Stomach (tissue), 19 donors: ENCODE measurements at places on chromosomes 16 and 17.

DNA sequence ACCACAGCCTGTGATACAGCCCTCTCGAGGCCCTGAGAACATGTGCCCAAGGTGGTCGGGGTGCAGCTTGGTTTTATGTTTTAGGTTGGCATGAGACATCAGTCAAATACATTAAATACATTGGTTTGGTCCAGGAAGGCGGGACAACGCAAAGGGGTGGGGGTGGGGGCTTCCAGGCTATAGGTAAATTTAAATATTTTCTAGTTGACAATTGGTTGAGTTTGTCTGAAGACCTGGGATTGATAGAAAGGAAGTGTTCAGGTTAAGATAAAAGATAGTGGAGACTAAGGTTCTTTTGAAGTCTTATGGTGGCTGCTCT is 1.2 kb upstream of the ZKSCAN2 start:
- H3K27ac ChIP-seq: no peak overlapping the region
- H3K36me3 ChIP-seq: peaks cover 23% of the 10 kb centered on the region
- no peaks in the 10 kb centered on the region for H3K27me3 ChIP-seq
- peaks cover 31% of the 10 kb centered on the region for H3K4me1 ChIP-seq

GRCh38 chr16:81487301-81487720 is 42.7 kb downstream of the CMIP start:
- H3K27ac ChIP-seq: peak overlapping the region; percentile 36
- H3K27me3 ChIP-seq: no peaks in the 10 kb centered on the region
- no peak overlapping the region for H3K4me3 ChIP-seq
- no peak for DNase-seq
- H3K4me1 ChIP-seq: peaks cover 59% of the 10 kb centered on the region
- no peaks in the 10 kb centered on the region for H3K36me3 ChIP-seq

DNA sequence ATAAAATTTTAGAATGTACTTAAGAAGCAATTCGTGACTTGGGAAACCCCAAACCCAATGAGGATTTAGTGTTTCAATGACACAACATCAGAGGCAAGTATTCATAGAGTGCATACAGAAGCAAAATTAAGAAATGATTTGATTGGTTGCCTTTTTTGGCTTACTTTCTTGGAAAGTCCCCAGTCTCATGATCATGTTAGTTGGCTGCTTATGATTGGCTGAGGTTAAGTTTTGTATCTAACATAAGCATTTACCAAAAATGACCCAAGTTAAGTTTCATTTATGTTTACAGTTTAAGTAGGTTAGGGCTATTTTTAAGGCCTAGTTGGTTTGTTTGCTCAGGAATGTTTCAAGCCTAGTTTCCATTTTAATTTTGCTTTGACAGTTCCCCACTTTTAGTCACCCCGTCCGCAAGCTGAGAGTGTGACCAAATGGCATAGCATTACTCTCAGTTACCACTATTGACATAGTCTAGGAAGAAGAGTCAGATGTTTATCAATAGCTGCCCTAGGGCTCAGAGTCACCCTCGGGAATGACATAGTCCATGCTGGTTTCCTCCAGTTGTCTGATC is 36.2 kb downstream of the DGKE start:
- H3K4me1 ChIP-seq: peaks cover 11% of the 10 kb centered on the region
- H3K4me3 ChIP-seq: no peak overlapping the region
- H3K27me3 ChIP-seq: no peaks in the 10 kb centered on the region
- H3K36me3 ChIP-seq: no peaks in the 10 kb centered on the region

GRCh38 chr16:75580-76501 is 2.2 kb upstream of the MPG start:
- H3K4me1 ChIP-seq: peaks cover 73% of the 10 kb centered on the region
- no peak overlapping the region for H3K4me3 ChIP-seq
- DNase-seq: peak; percentile 60
- peak overlapping the region; percentile 95 for H3K27ac ChIP-seq

GRCh38 chr16:54200161-54200534 is 86.4 kb downstream of the IRX3 start:
- no peaks in the 10 kb centered on the region for H3K4me1 ChIP-seq
- no peak overlapping the region for H3K27ac ChIP-seq
- H3K4me3 ChIP-seq: no peak overlapping the region
- no peak for DNase-seq

DNA sequence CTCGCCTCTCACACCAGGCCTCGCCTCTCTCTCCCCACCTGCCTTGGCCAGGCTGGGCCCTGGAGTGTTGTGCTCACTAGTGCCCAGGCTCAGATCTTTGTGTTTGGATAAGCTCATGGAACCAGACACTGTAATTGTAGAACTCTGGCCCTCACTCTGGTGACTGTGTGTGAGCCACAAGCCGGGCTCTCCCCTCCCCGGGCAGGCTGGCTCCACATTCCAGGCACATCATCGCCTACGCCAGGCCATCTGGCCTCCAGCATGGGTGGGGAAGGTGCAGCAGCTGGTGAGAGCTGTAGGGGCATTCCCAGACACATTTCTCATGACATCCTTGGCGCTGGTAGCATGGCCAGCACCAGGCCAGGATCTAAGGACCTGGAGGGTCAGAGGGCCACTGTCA is 202.3 kb downstream of the RAB11FIP4 start:
- peaks cover 9% of the 10 kb centered on the region for H3K36me3 ChIP-seq
- DNase-seq: peak; percentile 32
- H3K27me3 ChIP-seq: no peaks in the 10 kb centered on the region
- peaks cover 26% of the 10 kb centered on the region for H3K4me1 ChIP-seq
- peak overlapping the region; percentile 24 for H3K27ac ChIP-seq
- no peak overlapping the region for H3K4me3 ChIP-seq

DNA sequence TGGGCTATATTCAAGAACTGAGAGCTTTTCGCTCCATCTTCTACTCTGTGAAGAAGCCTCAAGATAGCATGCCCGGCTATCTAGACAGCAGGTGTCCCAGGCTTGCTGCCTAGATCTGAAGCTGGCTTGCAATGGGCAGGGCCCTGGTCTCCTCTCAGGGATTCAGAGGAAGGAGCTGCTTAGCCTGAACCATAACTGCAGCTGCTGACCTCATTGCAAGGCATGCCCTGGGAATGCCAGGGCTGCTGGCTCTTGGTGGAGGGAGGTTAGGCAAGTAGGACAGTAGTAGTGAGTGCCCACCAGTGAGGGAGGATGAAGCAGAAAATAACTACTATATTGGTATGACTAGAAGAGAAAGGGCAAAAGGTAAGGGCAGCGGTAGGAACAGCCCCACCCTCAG is 21.3 kb upstream of the SLC35B1 start:
- no peak for DNase-seq
- no peak overlapping the region for H3K4me3 ChIP-seq
- H3K4me1 ChIP-seq: peaks cover 39% of the 10 kb centered on the region
- H3K27ac ChIP-seq: peak overlapping the region; percentile 41
- peaks cover 13% of the 10 kb centered on the region for H3K36me3 ChIP-seq

DNA sequence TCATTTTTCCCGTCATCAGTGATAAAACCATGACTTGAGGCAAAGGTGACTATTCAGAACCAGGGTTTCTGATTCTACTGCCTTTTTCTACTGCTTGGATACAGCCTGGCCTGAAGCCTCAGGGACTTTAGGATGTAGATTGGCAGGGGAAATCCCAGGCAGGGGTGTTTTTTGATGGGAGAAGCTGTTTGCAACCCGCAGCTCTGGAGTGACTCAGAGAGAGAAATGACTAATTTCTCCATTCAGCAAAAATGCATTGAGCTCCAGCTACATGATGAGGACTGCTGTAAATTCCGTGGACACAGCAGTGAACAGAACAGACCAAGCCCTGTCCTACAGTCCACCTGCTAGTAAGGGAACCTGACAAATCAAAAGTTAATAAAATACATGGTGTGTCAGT is 560.6 kb downstream of the CDH13 start:
- no peak for DNase-seq
- H3K4me3 ChIP-seq: no peak overlapping the region
- no peaks in the 10 kb centered on the region for H3K36me3 ChIP-seq
- no peaks in the 10 kb centered on the region for H3K27me3 ChIP-seq
- H3K27ac ChIP-seq: no peak overlapping the region

DNA sequence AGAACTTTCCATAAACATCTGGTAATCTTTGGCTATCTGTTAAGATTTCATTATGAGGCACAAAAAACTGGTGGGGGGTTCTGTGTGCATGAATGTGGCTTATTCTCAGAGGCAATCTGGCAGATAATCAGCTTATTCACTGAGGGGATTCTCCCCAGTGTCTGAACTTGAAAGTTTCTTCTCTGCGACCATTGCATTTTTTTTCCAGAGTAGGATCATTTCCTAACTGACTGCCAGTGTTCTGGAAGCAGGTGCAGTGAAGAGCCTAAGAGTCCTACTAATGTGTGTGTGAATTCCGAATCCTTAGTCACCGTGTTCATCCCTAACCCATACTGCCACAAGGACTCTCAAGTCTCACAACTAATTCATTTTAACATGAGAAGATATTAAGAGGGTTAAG is 64.9 kb upstream of the LRRC37A3 start:
- no peak overlapping the region for H3K4me3 ChIP-seq
- H3K27ac ChIP-seq: peak overlapping the region; percentile 81
- DNase-seq: no peak
- no peaks in the 10 kb centered on the region for H3K36me3 ChIP-seq
- H3K27me3 ChIP-seq: no peaks in the 10 kb centered on the region

GRCh38 chr17:69874175-69874670 is 200.8 kb upstream of the KCNJ16 start:
- no peak for DNase-seq
- no peaks in the 10 kb centered on the region for H3K4me1 ChIP-seq
- no peak overlapping the region for H3K4me3 ChIP-seq
- H3K36me3 ChIP-seq: no peaks in the 10 kb centered on the region
- no peaks in the 10 kb centered on the region for H3K27me3 ChIP-seq
- no peak overlapping the region for H3K27ac ChIP-seq

GRCh38 chr16:82229800-82230619 is 60.0 kb upstream of the MPHOSPH6 start:
- peak; percentile 84 for DNase-seq
- no peaks in the 10 kb centered on the region for H3K27me3 ChIP-seq

DNA sequence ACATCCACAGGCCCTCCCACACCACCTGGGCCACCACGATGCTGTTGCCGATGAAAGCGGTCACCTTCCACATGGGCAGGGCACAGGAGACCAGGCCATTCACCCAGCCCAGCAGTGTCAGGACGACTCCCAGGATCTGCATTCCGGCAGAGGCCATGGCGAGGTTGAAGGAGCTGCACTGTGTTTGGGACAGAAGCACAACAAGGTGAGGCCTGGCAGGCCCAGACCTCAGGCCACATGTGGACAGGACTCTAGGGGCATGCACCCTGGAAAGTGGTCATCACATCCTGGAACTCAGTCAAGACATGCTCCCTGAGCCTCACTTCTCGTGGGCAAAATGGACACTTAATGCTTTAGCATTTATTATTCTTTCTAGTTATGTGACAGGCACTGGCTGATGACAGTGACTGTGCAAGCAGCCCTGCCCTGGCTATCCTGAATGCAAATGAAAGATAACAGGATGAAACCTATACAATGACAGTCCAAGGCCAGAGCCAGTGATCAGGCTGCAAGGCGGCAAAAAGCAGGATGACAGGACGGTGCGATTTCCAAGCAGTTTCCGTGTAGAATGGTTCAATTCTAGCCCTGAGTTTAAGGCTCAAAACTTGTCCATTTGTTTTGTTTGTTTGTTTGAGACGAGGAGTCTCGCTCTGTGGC is 2.0 kb downstream of the CLDN6 start:
- no peak for DNase-seq
- peaks cover 74% of the 10 kb centered on the region for H3K27me3 ChIP-seq
- no peak overlapping the region for H3K4me3 ChIP-seq
- H3K4me1 ChIP-seq: peaks cover 16% of the 10 kb centered on the region
- no peak overlapping the region for H3K27ac ChIP-seq
- no peaks in the 10 kb centered on the region for H3K36me3 ChIP-seq

GRCh38 chr17:21285164-21286065 is 904 bp downstream of the MAP2K3 start:
- peak; percentile 61 for DNase-seq
- peak overlapping the region; percentile 98 for H3K27ac ChIP-seq
- peak overlapping the region; percentile 83 for H3K4me3 ChIP-seq
- peaks cover 49% of the 10 kb centered on the region for H3K4me1 ChIP-seq
- H3K36me3 ChIP-seq: no peaks in the 10 kb centered on the region

DNA sequence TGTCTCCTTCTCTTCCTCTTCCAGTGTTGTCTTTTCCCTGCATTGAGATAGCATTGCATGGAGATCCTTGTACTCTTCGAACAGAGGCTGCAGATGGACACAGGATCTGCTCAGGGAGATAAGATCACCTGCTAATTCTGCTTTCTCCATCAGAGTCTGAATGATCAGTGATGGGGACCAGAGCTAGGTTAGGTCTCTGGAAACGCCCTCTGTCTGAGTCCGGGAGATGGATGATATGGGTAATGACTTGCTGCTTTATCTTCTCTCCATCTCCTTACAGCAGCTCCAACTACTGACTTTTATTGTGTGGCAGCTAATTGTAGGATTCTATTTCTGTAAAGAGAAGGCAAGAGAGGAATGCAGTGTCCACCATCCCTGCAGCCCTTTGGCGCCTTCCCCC is 435.6 kb downstream of the WWOX start:
- DNase-seq: no peak
- no peaks in the 10 kb centered on the region for H3K4me1 ChIP-seq
- H3K27ac ChIP-seq: no peak overlapping the region

DNA sequence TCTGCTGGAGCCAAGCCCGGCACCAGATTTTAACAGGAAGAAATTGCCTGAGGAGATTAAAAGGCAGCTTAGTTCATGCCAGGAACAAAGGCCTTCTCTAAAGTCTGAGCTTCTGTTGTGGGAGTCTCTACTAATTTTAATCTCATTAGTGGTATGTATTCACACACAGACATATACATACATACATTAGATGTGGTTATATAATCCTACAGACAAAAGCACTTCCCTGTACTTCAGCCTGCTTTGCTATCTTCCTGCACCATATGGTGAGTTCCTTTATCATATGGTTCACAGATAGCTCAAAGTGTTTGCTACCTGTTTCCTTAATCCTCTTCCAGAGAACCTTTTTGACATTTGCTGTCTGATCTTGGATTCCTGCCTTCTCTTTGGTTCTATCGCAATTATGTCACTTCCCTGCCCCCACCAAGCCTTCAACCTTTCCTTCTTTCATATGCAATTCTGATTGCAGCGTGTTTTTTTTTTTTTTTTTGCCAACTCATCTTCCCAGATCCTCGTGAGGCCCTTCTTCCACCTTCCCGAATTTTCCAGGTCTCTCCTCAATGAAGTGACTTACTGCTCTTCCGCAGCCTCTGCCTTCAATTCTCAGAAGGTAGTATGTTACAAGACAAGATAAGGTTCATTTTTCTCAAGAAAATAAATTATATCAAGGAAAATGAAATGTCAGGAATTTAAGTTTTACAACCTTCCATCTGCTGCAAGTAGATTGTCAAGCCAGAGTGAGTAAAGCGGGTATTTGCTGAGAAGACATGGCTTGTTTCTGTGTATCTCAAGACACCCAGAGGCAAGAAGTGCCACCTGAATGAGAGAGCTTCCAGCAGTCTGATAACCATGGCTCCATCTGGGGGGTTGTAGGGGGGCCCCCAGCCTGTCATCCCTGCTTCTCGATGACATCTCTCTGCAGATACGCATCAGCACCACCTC is 120.2 kb upstream of the CACNG3 start:
- H3K27ac ChIP-seq: no peak overlapping the region
- H3K4me3 ChIP-seq: no peak overlapping the region
- H3K4me1 ChIP-seq: no peaks in the 10 kb centered on the region
- no peaks in the 10 kb centered on the region for H3K36me3 ChIP-seq
- DNase-seq: no peak

- H3K4me1 ChIP-seq: no peaks in the 10 kb centered on the region
- H3K27ac ChIP-seq: no peak overlapping the region
- DNase-seq: no peak
- H3K4me3 ChIP-seq: no peak overlapping the region
- H3K36me3 ChIP-seq: no peaks in the 10 kb centered on the region
- H3K27me3 ChIP-seq: no peaks in the 10 kb centered on the region
Observed at GRCh38 chr17:39131616-39132015, 19.8 kb downstream of the PLXDC1 start.

GRCh38 chr16:1525871-1526607 is 7.4 kb upstream of the TMEM204 start:
- no peak overlapping the region for H3K4me3 ChIP-seq
- H3K36me3 ChIP-seq: peaks cover 43% of the 10 kb centered on the region
- H3K27me3 ChIP-seq: no peaks in the 10 kb centered on the region
- peaks cover 30% of the 10 kb centered on the region for H3K4me1 ChIP-seq
